ENCODE measurements at places on chromosomes 2 and 18. TPM values are rescaled to one million over a fixed set of nuclear protein-coding genes. Genes with fewer than 3 reads are reported as not detected.

ZNF397 gene
- total RNA-seq = 39.6 TPM

SETBP1 gene
- total RNA-seq = 9.6 TPM

CD8B2 gene
- not detected for total RNA-seq

NTSR2 gene
- not detected for total RNA-seq

FSIP2 gene
- 1.9 TPM for total RNA-seq

RAB6D gene
- total RNA-seq = 0.14 TPM

TSPYL6 gene
- total RNA-seq = not detected

MARCO gene
- total RNA-seq = 0.11 TPM

ABHD1 gene
- 0.62 TPM for total RNA-seq

MBP gene
- total RNA-seq = 19.6 TPM

- DNase-seq = no peak
These were observed 27.3 kb upstream of the METAP1D start for GRCh38 chr2:171972329-171972982.

GRCh38 chr2:175890636-175891242 is 111.3 kb downstream of the LNPK start:
- no peak for DNase-seq

GRCh38 chr2:60407398-60407797 is 146.1 kb downstream of the BCL11A start:
- DNase-seq = no peak

- no peak for DNase-seq
These were observed 122.2 kb downstream of the BCL2 start for GRCh38 chr18:63197246-63197869.

GRCh38 chr2:162591403-162592083 is 247.0 kb downstream of the KCNH7 start:
- no peak for DNase-seq

DNA sequence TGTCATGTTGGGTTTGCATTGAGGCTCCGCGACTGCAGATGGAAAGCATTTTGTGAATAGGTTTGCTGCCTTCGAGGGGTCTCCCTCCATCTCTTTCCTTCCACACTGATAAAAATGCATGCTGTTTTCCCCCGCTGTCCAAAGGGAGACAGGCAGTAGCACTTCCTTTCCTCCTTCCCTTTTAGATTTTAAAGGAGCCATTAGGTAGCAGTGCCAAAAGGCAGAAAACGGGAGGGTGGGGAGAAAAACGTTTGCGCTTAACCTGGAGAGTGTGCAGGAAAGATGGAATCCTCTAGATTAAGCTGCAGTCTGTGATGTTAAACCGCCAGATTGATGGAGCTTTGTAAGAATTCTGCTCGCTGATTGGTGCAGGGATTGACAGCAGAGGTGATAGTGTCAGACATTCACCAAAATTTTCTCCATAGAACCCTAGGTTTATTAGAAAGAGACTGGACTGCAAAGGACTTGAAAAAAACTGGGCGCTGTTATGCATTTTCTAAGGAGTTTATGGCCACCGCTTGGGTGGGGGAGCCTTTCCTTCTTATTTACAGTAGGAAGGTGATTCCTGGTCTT is 688 bp downstream of the MAPRE2 start:
- no peak for DNase-seq

GRCh38 chr18:40357536-40357935 is 1597.5 kb upstream of the PIK3C3 start:
- DNase-seq = no peak

DNA sequence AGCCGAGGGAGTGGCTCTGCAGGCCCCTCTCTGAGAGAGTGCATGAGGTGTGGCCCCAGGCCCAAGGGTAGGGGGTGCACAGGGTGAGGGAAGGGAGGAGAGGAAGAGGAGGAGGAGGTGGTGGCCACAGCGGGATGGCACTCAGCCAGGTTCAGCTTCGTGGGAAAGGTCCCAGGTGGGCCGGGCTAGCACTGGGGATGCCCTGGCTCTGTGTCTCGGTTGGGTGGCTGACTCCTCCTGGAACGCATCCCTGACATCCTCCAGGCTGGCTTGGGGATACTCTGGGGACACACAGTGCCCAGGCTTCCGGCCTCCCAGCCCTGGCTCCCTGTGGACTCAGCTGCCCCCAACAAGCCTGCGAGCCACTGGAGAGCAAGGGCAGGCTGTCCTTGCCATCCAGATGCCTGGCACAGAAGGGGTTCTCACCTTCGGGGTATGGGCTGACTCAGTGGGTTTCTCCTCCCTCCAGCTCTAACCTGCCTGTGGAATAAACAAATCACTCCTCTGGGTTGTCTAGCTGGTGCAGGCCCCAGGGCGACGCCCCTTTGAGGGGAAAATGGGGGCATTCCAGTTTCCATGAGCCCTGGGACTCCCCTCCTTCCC is 582 bp upstream of the ZAP70 start:
- DNase-seq = no peak

DNA sequence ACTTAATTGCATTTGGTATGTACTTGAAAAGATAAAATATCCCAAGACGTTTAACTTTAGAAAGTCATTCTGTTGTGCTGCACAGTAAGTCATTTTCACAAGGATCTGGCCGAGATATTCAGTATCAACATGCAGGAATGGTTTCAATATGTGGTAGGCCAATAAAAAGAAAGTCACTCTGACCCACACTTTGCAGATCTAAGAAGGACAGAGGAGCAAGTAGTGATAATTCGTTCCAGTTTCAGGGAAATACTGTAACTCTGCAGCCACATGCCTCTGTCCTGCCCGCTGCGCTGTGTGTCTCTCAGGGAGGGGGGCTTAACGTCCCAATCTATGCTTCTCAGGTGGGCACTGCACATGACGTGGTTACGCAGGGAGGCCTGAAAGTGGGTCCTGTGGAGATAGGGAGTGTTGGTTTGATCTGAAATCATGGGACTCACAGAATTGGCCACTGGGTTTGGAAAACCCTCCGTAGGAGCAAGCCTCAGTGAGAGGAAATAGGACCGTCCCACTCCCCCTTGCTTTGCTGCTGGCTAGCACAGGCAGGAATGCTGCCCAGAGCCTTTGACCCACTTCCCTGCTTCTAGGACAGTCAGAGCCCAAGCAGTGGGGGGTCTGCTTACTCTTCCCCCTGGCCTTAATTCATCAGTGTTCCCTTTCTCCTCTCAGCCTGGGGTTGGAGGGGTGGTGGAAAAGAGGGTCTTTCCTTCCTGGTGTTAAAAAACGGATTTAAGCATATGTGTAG is 314.7 kb upstream of the SPRED2 start:
- peak; percentile 18 for DNase-seq

GRCh38 chr2:62525549-62526269 is 19.7 kb upstream of the TMEM17 start:
- no peak for DNase-seq

GRCh38 chr2:153163055-153163454 is 315.5 kb downstream of the RPRM start:
- DNase-seq = peak; percentile 16

DNA sequence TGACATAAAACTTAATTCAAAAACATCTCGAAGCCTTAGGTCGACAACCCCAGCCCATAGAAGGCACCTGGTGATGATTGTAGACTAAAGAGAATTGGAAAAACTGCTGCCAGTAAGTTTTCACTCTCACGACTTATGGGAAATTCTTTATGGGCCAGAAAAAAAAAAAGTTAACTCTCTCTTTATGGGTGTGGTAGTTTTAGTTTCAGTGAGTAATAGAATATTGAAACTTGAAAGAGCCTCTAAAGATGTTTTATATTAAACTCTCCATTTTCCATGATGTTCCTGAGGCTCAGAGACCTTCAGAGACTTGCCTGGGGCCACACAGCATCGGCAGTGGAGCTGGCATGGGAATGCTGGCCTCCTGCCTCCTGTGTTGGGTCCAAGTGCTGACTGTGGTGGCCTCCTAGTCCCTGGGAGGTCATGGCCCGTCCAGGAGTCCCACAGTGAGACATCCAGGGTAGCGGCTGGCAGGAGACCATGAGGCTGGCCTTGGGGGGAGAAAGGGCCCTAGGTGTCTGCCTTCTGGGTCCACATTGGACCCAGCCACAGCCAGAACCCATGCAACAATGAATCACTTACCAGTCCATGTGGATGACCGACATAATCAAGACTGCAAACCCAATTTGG is 158.9 kb downstream of the SEPTIN10 start:
- no peak for DNase-seq

DNA sequence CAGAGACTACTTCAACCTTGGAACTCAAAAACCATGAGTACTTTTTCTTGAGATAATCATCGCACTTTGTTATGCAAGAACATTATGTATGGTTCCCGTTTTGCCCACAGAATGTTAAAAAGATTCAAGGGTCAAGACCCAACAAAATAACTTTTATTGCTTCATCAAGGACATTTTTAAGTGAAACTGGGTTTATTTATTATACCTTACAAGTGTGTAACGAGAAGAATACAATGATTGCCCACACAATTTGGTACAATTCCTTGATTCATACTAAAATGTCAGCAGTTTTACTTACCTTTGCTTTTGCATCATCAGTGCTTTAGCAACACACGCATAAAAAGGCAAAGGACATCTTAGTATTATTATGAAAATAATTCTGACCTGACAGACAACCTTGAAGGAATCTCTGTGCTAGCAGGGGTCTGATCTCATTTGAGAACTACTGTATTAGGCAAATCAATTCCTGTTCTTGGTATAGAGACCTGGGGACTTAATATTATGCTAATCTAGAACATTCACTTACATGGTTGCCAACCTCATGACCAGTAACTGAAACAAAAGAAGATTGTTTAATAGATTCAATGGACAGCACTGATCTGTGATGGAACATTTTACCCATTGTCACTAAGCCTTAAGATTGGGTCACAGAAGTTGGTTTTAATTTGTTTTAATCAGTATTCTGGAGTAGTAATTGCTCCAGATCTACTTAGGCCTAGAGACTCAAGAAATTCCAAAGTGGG is 16.2 kb downstream of the CCDC88A start:
- no peak for DNase-seq

DNA sequence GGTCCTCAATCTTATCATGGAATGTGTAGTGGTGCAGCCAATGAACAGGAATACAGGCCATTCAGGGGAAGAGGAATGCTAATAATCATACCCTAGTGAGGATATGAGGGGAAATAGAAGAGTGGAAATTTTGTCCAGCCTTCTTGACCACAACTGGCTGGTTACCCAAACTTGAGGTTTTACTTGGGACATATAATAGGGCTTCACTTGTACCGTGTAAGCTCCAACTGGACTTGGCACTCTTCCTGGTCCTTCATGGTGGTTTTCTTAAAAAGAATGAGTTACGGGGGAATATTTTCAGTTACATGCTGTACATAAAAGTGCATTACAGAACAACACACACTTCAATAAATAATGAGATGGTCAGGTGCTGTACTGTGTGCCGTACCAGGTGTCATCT is 234.9 kb upstream of the RASGRP3 start:
- no peak for DNase-seq

GRCh38 chr2:63051042-63051794 is 588 bp downstream of the OTX1 start:
- DNase-seq = peak; percentile 62

DNA sequence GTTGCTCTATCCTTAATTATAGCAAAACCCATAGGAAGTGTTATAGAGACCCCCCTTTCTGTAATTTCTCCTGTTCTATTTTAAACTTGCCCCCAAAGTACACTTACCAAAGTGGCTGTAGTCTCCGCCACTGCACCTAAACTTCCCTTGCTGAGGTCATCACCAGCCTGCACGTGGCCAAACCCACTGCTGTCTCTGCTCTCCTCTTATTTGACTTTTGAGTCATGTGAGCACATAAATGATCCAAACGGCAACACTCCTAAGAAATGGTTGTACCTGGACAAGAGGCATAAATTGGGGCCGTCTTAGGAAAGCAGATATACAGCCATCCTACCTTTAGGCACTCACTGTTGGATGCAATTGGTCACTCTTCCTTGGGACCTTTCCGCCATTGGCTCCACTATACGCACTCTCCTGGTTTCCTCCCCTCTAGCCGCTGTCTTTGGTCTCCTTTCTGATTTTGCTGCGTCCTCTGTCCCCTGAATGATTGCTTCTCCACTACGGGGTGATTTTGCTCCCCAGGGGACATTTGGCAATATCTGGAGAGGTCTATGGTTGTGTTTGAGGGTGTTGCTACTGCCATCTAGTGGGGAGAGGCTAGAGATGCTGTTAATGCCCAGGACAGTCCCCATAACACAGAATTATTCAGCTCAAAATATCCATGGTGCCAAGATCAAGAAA is 19.2 kb upstream of the IL36G start:
- peak; percentile 21 for DNase-seq

DNA sequence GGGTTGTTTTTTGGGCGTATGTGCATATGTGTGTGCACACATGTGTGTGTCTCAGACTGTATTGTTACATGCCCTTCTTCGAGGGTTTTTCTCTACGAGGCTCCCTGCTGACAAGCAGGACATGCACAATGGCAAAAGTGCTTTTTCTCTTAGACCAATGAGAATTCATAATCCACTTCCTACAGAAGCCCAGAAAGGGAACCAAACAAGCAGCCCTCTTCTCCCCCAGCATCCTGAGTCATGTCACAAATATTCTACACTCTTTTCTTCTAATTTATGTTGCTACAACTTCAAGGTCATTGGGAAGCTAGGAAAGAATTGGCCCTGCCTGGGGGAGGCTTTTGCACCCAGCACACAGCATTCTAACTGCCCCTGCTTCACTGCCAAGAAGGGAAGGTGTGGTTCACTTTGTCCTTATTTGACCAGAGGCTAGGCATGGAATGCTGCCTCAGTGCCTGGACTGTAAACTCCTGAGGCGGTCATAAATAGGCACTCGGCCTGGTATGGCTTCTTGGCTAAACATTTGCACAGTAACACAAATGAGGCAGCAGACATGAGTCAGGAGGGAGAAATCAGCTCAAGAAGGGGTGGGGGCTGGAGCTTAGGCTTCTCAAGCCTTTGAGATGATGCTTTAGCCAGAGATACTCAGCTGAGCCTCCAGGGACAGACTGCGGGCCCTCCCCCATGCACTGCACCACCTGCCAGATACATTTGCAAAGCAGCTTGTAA is 92.7 kb upstream of the KLF7 start:
- no peak for DNase-seq

DNA sequence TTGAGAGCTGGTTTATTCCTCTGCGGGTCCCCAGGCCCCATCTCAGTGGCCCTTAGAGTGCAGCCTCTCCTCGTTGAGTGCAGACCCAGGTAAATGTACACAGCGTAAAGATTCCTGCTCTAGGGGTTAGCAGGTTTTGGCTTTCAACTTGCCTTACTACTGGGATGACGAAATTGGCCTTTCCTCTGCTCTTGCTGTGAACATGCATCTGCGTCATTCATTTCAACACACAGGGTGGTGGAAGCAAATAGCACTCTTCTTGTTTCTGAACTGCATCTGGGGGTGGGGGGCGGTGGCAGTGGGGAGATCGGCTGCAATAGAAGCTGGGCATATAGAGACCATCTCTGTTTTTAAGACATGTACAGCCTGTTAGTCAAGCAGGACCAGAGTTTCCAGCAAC is 16.5 kb upstream of the SLC16A14 start:
- no peak for DNase-seq

DNA sequence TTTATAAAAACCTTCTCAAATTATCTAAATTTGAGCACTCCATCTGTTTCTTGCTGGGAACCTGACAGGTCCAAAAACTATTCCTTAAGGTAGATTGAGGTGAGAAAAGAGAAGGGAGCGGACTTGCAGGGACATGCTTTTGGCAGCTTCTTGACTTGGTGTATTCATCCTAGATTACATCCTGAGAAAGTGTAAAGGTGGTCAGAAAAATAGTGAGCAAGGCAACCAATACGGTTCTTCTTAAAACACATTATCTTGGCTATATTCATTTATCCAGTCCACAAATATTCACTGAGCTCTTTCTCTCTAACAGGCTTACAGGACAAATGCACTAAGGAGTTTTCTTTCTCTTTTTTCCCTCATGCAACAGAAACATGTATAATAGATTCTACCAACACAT is 230.0 kb downstream of the LRP1B start:
- DNase-seq = no peak

GRCh38 chr2:160205505-160205904 is 5.4 kb upstream of the ITGB6 start:
- DNase-seq = no peak

- DNase-seq = no peak
These were observed 33.6 kb downstream of the SCTR start for GRCh38 chr2:119490653-119491195.

Measured in WTC11 (cell line).